ENCODE measurements at places on chromosomes 4 and X.

GRCh38 chr4:28227764-28228163 is 1367.1 kb downstream of the STIM2 start:
- no peak for DNase-seq

- DNase-seq = peak; percentile 56
Measured at GRCh38 chrX:150936556-150936955, 38.1 kb upstream of the CD99L2 start.

DNA sequence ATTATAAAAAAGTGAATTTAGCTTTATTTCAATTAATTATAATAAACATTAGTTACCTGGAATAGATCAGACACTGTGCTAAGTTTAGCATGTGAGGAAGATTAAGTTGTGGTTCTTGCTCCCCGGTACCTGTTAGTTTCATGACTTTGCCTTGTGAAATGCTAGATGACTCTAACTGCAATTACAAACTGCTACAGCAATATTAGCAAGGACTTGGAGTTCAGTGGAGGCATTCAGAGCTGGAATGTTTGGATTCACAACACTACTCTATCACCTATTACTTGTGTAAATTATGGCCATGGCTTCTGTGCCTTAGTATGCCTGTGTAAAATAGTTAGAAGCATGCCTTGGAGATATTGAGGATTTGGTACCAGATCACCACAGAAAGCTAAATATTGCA is 21.4 kb upstream of the ANXA10 start:
- DNase-seq = no peak

DNA sequence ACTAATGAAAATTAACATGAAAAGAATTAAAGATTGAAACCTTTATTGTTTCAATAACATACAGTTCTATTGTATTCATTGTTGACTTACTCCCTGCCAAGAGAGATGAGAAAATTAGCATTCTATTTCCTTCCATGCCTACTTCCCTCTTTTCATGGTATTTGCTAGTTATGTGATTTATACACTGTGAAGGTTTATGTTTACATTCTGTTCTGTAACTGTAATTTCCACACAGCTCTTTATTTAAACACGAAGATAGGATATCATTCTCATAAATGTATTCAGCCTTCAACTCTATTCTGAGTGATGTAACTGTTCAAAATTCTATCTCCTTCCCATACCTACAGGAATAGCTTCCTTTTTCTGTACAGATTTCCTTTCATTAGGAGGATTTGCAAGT is 6.6 kb downstream of the CCDC110 start:
- DNase-seq = no peak

DNA sequence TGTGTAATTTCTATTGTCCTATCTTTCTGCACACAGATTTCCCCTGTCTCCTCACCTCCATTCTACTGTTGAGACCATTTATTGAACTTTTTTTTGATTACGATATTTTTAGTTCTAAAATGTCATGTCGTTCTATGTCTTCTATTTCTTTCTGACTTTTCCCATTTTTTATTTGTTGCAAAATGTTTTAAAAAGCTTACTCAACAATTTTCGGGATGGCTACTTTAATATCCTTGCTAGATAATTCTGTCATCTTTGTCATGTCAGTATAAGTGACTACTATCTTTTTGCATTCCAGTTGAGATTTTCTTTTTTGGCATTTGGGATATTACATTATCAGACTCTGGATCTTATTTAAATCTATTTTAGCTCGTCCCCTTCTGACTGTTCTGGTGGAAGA is 7.5 kb upstream of the DMD start:
- DNase-seq = no peak

GRCh38 chr4:181272422-181272821 is 970.8 kb upstream of the TENM3 start:
- DNase-seq = no peak

DNA sequence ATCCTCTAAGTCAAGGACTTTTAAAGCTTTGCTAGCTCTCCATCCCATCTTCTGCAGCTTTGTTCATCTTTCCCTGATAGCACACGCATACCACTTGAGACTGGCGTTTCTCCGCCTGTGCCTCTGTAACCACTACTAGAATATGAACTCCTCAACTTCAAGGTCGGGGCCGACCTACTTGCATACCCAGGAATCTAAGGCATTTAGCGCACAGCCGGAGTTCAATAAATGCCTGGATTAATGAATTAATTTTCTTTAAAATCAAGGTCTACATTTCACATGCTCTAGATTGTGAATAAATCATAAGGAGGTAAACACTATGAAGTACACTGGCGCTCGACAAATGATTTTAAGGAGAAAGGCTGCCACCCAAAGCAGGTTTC is 89.3 kb downstream of the HNRNPD start:
- no peak for DNase-seq

GRCh38 chrX:72110876-72111708 is 20.6 kb downstream of the RTL5 start:
- no peak for DNase-seq

DNA sequence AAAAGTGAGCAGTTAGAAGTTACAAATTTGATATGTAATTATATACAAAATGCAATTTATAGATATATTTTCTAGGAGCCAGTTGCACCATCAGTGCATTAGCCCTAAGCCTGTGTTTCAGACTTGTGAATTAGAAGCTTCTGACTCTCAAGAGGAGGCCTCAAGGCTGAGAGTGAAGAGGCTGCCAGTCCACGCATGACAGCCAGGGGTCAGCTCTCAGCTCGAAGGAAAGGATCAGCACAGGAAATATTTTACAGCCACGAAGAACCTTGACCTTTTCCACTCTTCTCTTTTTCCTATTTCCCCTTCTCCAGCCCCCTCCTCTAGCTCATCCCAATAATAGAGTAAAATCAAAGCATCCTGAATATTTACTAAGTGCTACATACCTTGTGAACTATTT is 642.4 kb downstream of the TRIML1 start:
- no peak for DNase-seq

DNA sequence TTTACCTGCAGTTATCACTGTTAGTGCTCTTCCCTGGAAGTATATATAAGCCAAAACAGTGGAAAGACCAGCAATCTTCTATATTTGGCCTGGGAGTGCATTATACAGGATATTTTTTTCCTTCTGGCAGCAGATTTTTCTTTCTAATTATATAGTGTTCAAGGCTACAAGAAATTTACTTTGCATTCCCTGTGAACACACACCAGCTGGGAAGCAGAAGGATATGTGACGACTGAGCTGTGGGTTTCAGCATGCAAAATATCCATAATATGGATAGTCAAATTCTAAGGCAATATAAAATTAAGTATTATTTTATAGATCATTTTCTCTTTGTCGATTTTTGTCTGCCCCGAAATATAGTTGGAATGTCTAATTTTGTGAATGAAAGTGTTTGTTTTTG is 31.2 kb downstream of the GUCY1B1 start:
- no peak for DNase-seq

- peak; percentile 73 for DNase-seq
Measured at GRCh38 chrX:140526171-140526570, 21.3 kb upstream of the SOX3 start.

- no peak for DNase-seq
Measured at GRCh38 chrX:79035421-79035820, 90.2 kb downstream of the P2RY10 start.

DNA sequence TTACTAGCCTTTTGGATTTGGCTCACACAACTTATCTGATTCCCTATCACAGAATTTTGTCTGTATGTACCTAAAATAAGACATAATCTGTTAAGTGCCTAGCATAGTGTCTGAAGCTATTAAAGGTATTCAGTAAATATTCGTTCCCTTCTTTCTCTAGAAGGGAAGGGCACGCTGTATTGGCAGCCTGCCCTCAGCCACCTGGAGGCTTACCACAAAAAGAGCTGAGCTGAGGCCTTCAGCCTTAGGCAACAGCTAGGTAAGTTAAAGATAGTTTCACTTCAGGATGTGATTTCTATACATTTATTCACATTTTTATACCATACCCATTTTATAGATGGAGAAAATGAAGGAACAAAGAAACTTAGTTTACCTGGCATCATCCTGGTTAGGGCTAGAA is 400.0 kb upstream of the LCORL start:
- DNase-seq = no peak

GRCh38 chr4:14726877-14727361 is 275.4 kb upstream of the CPEB2 start:
- DNase-seq = peak; percentile 5

- no peak for DNase-seq
Measured at GRCh38 chr4:8502836-8503585, 62.4 kb downstream of the TRMT44 start.

DNA sequence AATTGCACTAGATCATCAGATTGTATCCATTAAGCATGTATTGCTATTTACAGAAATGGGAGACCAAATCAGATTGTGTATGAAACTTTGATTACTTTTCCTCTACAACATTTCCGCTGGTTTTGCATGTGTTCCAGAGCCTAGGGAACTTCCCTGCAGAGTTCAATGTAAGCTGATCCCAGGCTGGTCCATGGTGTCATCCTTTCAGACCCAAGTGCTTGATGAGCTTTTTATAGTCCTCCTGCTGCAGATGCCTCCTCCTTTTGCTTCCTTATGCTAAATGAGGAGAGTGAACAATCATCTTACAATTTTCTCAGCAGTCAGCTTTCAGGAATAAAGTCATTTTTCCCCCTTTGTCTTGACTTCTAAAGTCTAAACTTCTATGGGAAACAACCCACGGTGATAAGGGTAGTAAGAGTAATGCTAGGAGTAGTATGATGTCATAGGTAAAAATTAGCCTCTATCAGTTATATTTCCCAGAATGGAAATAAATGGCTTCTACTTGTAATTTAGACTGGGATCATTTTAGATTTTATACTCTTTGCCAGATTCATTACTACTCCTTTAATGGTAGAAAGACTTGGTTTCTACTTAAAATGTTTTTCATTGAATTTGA is 55.1 kb upstream of the SLC4A4 start:
- no peak for DNase-seq

DNA sequence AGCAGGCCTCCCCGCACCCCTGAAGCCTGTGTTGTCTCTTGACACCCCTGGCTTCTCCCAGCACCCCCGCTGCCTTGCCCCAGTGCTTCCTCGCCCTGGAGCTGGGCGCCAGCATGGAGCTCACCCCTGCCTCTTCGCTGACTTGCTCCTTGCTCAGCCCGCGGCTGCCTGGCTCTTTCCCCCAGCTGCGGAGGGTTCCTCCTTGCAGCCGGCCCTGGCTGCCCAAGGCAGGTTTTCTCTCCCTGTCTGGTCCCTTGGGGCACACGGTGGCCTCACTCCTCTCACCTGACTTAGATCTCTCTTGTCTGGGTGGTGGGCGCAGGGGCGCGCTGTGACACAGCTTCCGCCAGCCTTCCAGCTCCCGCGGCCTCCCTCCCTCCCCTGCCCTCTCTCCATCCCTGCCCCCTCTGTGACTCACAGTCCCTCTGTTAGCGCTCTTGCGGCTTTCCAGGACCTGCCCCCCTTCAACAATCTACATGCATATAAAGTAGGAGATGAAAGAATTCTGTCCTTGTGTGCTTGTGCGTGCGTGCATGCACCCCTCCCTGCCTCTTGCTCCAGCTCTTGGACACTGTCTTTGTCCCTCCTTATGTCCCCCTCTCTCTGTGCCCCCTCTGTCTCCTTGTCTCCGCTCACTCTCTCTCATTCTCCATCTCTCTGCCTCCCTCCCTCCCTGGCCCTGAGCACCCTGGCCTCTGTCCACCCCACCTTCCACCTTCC is 2.2 kb downstream of the PLXNB3 start:
- peak; percentile 79 for DNase-seq

DNA sequence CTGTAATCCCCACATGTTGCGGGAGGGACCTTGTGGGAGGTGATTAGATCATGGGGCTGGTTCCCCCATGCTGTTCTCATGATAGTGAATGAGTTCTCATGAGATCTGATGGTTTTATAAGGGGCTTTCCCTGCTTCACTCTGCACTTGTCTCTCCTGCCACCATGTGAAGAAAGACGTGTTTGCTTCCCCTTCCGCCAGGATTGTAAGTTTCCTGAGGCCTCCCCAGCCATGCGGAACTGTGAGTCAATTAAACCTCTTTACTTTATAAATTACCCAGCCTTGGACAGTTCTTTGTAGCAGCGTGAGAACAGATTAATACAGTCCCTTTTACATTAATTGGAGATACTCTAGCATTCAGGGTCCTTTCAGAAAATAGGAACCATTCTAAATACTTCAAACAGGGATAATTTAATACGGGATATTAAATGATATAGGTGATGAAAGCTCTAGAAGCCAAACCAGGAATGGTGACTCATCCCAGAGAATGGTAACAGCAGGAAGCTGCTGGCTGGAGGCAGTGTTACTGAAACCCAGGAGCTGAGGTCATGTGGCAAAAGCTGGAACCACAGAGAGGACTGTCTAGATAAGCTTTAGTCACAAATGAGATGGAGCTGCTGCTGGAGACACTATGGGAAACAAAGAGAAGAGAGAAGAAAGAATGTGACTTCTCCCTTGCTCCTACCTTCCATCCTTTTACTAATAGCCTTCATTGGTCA is 57.3 kb downstream of the GSTCD start:
- DNase-seq = peak; percentile 85

- no peak for DNase-seq
Measured at GRCh38 chr4:165048170-165048569, 5.5 kb upstream of the TRIM75 start.

DNA sequence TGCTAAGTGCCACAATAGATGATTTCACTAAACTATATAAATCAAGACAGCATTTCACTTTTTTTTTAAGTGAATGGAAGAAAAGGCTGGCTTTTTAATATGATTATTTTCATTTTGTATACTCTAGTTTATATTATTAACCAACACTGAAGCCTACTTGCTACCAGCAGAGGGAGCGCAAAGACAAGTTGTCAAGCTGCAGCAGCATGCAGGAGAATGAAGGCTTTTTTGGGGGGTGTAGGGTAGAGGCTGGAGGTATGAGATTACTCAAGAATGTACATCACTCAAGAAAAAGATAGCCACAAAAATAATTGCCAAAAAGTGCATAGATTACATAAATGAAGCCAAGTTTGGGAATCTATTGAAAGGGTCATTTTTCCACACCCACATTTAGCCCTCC is 519.5 kb downstream of the FGF13 start:
- no peak for DNase-seq

DNA sequence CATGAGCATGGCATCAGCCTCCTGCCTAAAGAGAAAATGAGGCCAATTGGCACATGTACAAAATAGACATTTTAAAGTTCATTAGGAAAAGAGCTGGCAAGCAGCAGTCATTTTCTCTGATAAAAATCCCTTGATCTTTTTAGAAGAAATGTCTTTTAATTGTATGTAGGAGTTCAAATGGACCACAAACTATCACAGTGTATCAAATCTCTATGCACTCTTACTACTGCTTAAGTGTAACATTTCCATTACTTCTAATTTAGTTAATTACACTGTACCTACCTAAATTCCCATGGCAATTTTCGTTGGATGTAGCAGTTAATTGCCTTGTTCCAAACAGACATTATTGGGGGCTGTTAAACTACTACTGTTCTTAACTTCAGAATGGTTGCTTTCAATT is 233.7 kb upstream of the TECRL start:
- DNase-seq = no peak

GRCh38 chr4:39452860-39453587 is 5.7 kb downstream of the RPL9 start:
- DNase-seq = no peak

GRCh38 chrX:80879143-80879542 is 69.5 kb upstream of the BRWD3 start:
- no peak for DNase-seq
